A549 treated with RU486 at 1 μM for 4 hours (cell line): ENCODE measurements at places on chromosomes 13 and 19. TPM values are rescaled to one million over a fixed set of nuclear protein-coding genes. Genes with fewer than 3 reads are reported as not detected.

Gene SLC7A10
- 0.09 to 0.14 TPM (median 0.13 TPM) in 3 of 5 replicates, not detected in the others for total RNA-seq

Gene SH2D3A
- total RNA-seq: 12.1 to 16.8 TPM (median 14.5 TPM) in 5 replicates

Gene PLVAP
- not detected in 5 replicates for total RNA-seq

Gene LMTK3
- total RNA-seq: 2.1 to 4.7 TPM (median 4.2 TPM) in 5 replicates

Gene COL4A2
- 141 to 177 TPM (median 155 TPM) in 5 replicates for total RNA-seq

Gene ZSWIM9
- 5.8 to 9.1 TPM (median 6.9 TPM) in 5 replicates for total RNA-seq

Gene FFAR2
- not detected in 5 replicates for total RNA-seq

Gene C1QTNF9
- total RNA-seq: not detected in 5 replicates

Gene IL11
- total RNA-seq: 37.5 to 64.5 TPM (median 50.0 TPM) in 5 replicates

Gene CGB3
- 0.38 TPM in 1 of 5 replicates, not detected in the others for total RNA-seq

Gene DCT
- total RNA-seq: not detected in 5 replicates

Gene SBK2
- total RNA-seq: 1.4 to 2.7 TPM (median 2.3 TPM) in 5 replicates

Gene CCNA1
- total RNA-seq: 0.21 to 0.42 TPM (median 0.32 TPM) in 5 replicates

Gene TMEM259
- 64.2 to 118 TPM (median 113 TPM) in 5 replicates for total RNA-seq

Gene SSC5D
- total RNA-seq: 0.54 to 1.2 TPM (median 0.95 TPM) in 5 replicates

Gene MIA
- total RNA-seq: 1.1 TPM in 1 of 5 replicates, not detected in the others

Gene ZNF329
- total RNA-seq: 2.6 to 3.4 TPM (median 3.0 TPM) in 5 replicates

Gene PALM3
- total RNA-seq: 1.3 to 2.6 TPM (median 1.9 TPM) in 5 replicates

Gene C13orf46
- 0.05 to 0.27 TPM (median 0.14 TPM) in 5 replicates for total RNA-seq

Gene ZIC2
- total RNA-seq: 8.8 to 13.6 TPM (median 11.3 TPM) in 5 replicates

Gene SLC6A16
- 0.90 to 1.8 TPM (median 1.3 TPM) in 5 replicates for total RNA-seq

Gene PTGIR
- 0.22 TPM in 1 of 5 replicates, not detected in the others for total RNA-seq

Gene ZNF345
- total RNA-seq: 0.18 to 0.34 TPM (median 0.21 TPM) in 3 of 5 replicates, not detected in the others

Gene DMWD
- total RNA-seq: 21.9 to 41.9 TPM (median 34.3 TPM) in 5 replicates

Gene RBM42
- total RNA-seq: 137 to 219 TPM (median 210 TPM) in 5 replicates

Gene C2CD4C
- 0.15 to 0.61 TPM (median 0.54 TPM) in 5 replicates for total RNA-seq
